ENCODE measurements at places on chromosomes 3 and 15.

DNA sequence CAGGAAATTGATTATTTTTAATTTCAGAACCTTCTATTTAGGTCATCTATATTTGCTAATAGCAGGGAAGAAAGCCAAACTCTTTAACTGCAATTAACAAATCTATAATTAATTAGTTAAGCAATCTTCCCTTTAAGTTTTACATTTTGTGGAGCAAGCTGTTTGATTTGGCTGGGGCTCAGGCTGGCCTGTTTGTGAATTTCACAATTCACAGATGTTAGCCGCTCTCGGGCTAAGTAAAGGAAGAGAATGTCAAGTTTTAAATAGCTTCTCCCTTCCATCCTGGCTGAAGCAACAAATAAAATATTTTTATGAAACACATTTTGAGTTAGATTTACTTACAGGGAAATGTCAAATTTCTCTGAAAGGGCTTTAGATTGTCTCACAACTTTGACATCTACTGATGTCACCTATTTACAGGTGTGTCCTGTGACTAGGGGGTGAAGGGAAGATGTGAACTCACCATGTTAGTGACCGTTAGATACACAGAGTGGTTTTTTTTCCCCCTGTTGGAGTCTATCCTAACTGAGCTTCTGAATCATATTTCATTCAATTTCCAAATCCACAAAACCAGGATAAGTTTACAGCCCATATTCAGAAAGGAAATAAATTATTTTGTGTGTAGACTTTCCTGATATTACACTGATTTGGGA is 1.3 kb upstream of the TP63 start:
- no peak overlapping the region for H3K4me3 ChIP-seq
- no peaks in the 10 kb centered on the region for H3K4me1 ChIP-seq
- H3K27me3 ChIP-seq, result no peaks in the 10 kb centered on the region

DNA sequence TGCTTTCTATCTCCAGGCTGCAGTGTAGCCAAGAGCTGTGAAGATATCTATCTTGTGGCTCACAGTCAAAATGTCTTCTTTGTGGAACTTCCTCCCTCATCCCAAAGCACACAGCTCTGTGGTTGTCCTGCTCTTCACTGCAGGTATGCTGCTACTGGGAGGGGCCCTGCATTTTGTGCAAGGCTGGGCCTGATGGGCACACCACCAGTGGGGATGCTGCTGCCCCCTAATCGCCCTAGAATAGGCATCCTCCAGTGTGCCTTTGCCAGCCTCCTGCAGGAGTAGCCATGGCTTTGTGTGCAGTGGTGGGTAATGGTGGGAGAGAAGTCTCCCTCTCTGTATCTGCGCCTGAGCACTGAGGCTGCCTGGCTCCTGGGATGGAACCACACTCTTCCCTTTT is 297.3 kb downstream of the DOCK3 start:
- H3K27ac ChIP-seq, result no peak overlapping the region
- H3K36me3 ChIP-seq, result no peaks in the 10 kb centered on the region
- H3K4me3 ChIP-seq, result no peak overlapping the region
- H3K4me1 ChIP-seq, result no peaks in the 10 kb centered on the region
- no peaks in the 10 kb centered on the region for H3K27me3 ChIP-seq

DNA sequence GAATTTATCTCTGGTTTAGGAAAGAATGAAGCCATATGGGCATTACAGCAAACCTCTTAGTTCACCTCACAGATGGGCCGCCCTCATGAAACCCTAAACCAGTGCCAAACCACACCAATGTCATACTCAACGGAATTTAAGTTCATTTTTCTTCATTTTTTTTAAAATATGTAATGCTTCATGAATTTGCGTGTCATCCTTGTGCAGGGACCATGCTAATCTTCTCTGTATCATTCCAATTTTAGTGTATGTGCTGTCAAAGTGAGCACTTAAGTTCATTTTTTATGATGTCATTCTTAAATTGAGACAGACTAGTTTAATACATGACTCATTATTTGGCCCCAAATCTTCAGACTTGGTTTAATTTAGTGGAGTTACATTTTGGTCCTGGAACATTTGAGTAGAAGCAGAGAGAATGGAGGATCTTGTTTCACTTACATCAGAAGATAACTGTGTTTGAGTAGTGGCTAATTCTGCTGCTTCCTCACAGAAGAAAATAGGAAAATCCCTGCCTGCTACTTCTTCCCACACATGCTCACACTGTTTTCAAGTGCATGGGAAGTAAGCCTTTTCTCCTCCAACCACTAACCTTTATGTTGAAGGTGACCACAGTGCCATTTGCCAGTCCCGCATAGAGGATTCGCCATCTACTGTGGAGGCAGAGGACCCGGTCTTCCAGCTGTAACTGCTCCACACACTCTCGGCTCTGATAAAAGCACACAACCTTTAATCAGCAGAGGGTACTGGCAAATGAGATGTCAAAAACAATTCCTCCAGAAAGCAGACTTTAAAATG is 63.3 kb downstream of the ZNF106 start:
- no peaks in the 10 kb centered on the region for H3K36me3 ChIP-seq
- no peaks in the 10 kb centered on the region for H3K4me1 ChIP-seq

DNA sequence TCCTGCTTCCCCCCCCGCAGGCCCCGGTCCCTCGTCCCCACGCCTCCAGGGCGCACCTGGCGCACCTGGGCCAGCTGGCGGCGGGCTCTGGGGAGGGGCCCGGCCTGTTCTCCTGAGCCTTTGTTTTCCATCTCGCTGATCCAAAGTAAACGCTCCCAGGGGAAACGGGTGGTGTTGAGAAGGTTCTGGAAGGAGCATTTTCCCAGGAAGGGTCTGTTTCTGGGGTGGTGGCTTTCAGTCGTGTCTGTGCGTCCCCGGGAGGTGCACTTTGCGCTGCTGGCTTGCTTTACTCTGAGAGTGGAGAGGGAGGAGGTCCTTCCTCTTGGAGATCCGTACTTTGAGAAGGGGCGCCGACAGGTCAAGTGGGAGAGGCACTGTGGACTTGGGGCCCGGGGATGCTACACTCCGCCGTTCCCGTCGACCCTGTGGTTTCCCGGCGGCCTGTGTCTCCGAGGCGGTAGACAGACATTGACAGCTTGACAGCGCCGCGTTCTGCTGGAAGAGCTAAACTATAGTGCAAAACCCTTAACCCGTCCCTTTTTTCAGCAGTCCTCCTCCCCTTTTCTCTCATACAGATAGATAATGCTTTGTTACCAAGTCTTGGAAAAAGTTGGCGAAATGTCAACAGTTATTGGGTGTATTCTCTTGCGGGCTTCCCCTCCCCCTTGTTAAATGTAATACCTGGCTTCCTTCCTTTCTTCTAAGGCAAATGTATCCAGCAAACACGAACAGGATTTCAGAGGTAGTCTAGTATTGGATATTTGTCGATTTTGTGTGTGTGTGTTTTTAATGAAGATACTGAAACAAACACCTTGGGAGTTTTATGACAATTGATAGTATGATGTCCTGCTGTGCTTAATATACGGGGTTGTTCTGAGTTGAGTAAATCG is 6.5 kb downstream of the TPM1 start:
- H3K27ac ChIP-seq, result peak overlapping the region; percentile 37
- H3K4me1 ChIP-seq, result peaks cover 35% of the 10 kb centered on the region
- peak; percentile 71 for DNase-seq
- H3K27me3 ChIP-seq, result no peaks in the 10 kb centered on the region

GRCh38 chr3:44529927-44530326 is 25.1 kb upstream of the ZKSCAN7 start:
- H3K36me3 ChIP-seq, result no peaks in the 10 kb centered on the region
- H3K27ac ChIP-seq, result no peak overlapping the region

DNA sequence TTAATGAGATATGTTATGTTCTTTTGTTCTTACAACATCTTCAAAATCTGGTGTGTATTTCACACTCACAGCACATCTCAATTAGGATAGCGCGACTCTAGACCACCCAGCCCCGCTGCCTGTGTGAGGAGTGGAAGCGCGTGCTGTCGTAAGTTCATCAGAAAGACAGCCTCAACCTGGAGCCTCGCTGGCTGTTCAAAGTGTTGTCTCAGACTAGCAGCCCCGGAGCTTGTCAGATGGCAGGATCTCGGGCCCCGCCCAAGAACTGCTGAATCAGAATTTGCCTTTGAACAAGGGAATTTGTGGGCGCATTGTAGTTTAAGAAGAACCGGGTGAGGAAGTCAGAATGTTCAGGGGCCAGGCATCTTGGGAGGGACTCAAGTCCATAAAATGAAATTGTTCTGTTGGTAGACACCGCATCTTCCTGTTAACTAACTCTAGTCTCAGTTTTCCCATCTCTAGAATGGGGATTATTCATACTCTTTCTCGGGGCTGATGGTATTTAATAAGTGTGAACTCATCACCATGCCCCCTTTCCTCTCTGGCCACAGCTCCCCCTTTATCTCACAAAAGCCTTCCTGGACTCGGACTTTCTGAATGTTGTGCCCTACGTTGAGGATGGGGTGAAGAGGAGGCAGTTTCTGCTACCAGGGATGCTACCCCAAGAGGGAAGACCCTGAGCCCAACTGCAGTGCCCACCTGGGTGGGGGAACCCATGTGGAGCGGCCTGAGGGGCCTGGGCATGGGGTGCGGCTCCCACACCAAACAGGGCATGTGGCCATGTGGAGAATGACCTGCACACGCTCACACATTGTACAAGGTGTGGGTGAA is 40.4 kb downstream of the BHLHE40 start:
- no peaks in the 10 kb centered on the region for H3K27me3 ChIP-seq
- H3K27ac ChIP-seq, result no peak overlapping the region
- no peak overlapping the region for H3K4me3 ChIP-seq
- H3K36me3 ChIP-seq, result no peaks in the 10 kb centered on the region
- no peak for DNase-seq

GRCh38 chr3:120052677-120053076 is 41.6 kb downstream of the GSK3B start:
- DNase-seq, result no peak
- no peak overlapping the region for H3K4me3 ChIP-seq
- H3K27me3 ChIP-seq, result no peaks in the 10 kb centered on the region
- no peaks in the 10 kb centered on the region for H3K4me1 ChIP-seq

DNA sequence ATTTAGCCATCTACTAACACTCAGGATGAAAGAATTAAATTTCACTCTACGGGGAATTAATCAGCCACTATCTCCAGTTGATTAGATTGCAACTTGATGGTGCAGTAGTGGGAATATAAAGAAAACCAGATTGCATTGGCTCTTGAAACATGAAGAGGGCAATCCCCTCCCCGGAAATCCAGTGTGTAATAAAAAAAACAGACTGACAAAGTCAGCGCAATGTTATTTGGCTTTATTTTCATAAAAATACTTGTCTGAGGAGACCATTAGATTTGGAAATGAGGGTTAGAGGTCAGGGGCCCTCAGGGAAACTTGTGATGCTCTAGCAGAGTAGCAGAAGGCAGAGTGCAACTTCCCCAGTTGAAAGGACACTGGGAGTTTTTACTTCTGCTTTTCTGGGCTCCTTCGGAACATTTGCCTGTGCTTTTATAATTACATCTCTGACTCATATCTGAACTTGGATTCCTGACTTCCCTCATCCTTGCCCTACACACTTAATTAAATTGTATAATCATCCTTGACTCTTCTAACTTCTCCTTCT is 326.8 kb downstream of the TUSC7 start:
- no peak for DNase-seq
- no peaks in the 10 kb centered on the region for H3K27me3 ChIP-seq
- H3K27ac ChIP-seq, result no peak overlapping the region
- H3K4me1 ChIP-seq, result no peaks in the 10 kb centered on the region

- H3K27ac ChIP-seq, result no peak overlapping the region
- DNase-seq, result no peak
- H3K27me3 ChIP-seq, result no peaks in the 10 kb centered on the region
- H3K36me3 ChIP-seq, result no peaks in the 10 kb centered on the region
- H3K4me1 ChIP-seq, result no peaks in the 10 kb centered on the region
- no peak overlapping the region for H3K4me3 ChIP-seq
These were observed 6.2 kb upstream of the ZNF148 start for GRCh38 chr3:125381314-125381713.

DNA sequence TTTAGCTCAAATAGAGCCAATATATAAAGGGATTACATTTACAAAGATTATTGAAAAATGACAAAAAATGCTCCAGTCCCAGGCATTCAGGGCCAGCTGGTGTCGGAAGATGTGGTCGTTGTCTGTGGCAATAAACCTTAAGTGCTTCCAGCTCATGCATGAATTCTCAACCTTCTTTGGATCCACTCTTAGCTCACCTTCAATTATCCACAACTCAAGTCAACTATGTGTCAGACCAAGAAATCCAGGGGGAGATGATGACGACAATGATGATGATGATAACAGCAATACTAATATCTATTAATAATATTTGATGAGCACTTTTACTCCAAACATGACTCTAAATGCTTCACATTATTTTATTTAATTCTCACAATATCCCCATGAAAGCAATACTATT is 53.6 kb upstream of the PXYLP1 start:
- DNase-seq, result no peak
- no peaks in the 10 kb centered on the region for H3K36me3 ChIP-seq
- no peak overlapping the region for H3K27ac ChIP-seq
- no peak overlapping the region for H3K4me3 ChIP-seq
- H3K4me1 ChIP-seq, result peaks cover 6% of the 10 kb centered on the region

- H3K27me3 ChIP-seq, result no peaks in the 10 kb centered on the region
- H3K27ac ChIP-seq, result no peak overlapping the region
- DNase-seq, result no peak
- H3K4me3 ChIP-seq, result no peak overlapping the region
- peaks cover 3% of the 10 kb centered on the region for H3K4me1 ChIP-seq
- no peaks in the 10 kb centered on the region for H3K36me3 ChIP-seq
These were observed 61.4 kb upstream of the KLF13 start for GRCh38 chr15:31265090-31265870.

DNA sequence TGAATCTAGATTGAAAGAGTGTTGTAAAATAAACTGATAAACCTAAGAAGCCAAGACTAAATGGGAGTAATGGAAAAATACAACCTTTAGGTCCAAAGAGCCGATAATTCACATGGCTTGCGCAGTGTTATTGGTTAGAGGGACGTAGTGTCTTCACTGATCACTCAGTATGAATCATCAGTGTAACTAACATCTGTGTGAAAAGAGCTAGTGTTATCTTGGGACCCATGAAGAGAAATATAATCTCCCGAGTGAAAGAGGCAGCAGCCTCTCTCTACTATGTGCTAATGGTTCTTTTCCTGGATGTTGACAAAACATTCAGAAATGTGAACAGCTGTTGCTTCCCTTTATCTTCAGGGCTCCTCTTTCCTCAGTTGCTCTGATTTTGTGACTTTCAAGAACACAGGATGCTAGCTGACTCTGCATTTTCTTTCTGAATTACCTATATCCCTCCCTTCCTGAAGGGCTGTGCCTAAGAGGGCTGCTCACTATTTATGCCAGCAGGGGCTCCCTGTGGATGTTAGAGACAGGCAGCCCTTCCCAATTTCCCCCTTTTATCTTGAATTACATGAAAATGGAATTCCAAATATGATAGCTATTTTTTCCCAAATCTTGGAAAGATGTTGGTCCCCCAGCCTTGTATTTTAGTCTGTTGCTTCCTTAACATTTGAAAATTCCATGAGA is 128.8 kb downstream of the GRM7 start:
- no peak for DNase-seq
- H3K27ac ChIP-seq, result no peak overlapping the region
